WERI-Rb-1 (cell line): ENCODE measurements at places on chromosomes 12 and 14.

GRCh38 chr14:104678346-104678745 is 11.1 kb upstream of the INF2 start:
- peak; percentile 75 for DNase-seq

DNA sequence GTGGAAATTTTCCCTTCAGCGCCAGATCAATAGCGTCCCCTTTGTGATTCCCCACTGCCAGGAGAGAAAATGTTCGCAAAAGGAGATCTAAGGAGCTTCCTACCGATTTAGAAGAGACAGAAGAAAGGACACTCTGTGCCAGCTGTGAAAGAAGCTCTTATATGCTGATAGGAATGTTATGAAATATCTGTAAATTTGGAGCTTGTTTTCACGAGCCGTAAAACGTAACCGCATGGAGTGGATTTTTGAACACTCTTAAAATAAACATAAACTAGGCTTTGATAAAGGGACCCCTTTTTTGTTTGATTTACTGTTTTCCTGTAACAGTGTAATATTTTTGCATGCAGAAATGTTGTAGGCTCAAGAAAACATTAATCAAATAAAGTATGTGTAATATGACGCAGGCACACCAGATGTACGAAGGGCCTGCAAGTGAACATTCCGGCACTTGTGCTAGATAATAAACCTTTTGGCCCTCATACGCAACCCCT is 346.8 kb downstream of the ETNK1 start:
- no peak for DNase-seq

- DNase-seq = no peak
These were observed 6.5 kb upstream of the LGALS3 start for GRCh38 chr14:55122440-55122986.

DNA sequence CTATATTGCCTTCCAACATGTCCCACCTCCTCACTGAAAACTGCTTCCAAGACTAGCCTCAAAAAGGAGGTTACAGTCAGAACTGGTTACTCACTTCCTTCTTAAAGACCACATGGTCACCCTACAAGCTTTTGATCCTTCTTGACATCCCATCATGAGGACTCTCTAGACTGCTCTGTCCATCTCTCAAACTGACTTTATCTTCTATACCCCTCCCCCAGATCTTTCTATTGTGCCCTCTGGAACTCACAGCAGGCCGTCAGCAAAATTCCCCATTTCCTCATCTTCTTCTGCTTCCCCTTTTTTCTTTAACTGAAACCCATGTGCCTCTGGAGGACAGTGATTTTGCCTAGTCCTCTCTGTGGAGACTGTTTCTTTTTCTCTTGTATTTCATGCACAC is 18.1 kb upstream of the IGF1 start:
- no peak for DNase-seq

GRCh38 chr12:104999347-104999685 is 13.2 kb downstream of the NOPCHAP1 start:
- no peak for DNase-seq

- DNase-seq = no peak
These were observed 340.3 kb upstream of the RGS6 start for GRCh38 chr14:71591929-71592328.

DNA sequence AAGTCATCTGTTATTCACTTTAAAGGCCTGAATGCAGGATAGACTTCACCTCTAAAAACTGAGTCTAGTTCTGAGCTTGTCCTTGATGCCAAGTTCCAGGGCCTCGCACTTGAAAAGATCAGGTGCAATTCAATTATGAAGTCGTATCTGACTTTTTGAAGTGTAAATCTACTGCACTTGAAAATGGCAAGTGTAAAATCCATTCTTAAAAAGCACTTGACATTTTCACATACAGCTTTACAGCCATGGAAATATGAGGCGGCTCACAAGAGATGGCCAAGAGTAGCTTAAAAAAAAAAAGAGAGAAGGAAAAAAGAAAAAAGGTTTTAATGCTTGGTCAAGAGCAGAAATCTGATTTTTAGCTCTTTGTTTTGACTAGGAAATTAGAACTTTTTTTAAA is 172.5 kb downstream of the GXYLT1 start:
- no peak for DNase-seq

- peak; percentile 85 for DNase-seq
These were observed 21.9 kb upstream of the IFT81 start for GRCh38 chr12:110102255-110102654.

DNA sequence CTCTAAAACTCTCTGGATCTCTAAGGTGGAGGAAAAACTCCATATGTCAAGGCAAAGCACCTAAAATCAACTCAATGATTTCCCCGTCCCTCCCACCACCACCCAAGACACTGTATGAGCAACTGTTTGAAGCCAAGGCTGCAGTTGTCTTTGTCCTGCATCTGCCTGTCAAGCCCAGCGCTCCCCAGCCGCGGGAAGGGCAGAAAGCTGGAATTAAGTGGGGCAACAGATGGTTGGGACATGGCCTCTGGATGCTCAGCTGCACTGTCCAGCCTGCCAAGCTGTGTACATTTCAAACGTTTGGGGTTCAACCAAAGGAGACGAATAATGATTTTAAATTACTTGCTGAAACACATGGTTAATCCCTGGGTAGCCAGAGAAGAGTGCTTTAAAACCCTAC is 42.2 kb upstream of the PTGR2 start:
- peak; percentile 83 for DNase-seq
